ENCODE measurements at places on chromosomes 16 and 17.

- DNase-seq, result no peak
Measured at GRCh38 chr16:84176192-84177053, 10.4 kb downstream of the TAF1C start.

GRCh38 chr17:57927048-57927723, 28.0 kb downstream of the CUEDC1 start:
- DNase-seq, result peak; percentile 67

DNA sequence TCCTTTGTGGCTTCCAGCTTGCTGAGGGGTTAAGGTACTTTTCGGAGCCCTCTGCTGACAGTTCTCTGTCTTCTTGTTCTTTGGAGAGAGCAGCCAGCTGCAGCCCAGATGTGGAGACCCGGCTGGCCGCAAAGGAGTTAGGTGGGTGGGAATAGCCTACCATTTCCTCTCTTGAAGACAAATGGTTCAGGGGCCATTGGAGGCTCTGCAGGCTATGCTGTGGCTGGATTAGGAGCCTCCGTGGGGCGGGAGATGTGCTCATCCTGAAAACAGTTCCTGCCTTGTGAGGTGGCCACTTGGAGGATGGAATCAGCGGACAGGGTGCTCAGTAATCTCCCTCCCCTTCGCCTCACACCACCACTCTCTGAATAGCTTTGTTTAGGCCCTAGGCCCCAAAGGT, 30.3 kb downstream of the MEOX1 start:
- no peak for DNase-seq

DNA sequence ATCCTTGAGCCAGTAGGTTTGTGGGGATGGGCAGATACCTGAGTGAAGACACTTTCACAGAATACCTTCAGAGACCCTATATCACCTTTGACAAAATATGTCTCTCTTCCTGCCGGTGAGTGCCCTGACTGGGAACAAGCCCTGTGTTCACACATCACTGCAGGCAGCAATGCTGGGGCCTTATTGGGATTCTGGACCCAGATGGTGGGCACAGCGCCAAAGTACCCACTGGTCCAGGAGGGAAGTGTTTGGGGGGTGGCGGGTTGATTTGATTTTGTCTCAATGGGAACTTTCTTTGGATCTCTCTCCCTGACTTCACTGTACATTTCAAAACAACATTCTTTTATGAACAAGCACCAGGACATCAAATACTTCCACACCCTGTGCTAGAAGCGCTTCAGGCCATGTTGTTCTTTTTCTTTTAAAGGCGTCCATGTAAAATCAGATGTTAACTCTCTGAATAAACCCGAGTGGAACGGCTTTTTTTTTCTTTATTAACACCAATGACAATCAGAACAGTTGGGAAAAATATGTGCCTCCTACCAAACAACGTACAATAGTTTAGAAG, 62.4 kb upstream of the AKTIP start:
- DNase-seq, result no peak

DNA sequence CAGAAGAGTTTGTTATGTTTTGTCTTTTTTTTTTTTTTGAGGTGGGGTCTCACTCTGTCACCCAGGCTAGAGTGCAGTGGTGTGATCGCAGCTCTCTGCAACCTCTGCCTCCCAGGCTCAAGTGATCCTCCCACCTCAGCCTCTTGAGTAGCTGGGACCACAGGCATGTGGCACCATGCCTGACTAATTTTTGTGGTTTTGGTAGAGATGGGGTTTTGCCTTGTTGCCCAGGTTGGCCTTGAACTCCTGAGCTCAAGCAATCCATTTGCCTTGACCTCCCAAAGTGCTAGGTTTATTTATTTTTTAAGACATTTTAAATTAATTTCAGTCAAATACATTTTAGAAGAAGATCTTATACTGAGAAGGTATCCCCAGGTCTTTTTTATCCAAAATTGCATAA, 366.7 kb downstream of the KCNJ2 start:
- DNase-seq, result no peak

DNA sequence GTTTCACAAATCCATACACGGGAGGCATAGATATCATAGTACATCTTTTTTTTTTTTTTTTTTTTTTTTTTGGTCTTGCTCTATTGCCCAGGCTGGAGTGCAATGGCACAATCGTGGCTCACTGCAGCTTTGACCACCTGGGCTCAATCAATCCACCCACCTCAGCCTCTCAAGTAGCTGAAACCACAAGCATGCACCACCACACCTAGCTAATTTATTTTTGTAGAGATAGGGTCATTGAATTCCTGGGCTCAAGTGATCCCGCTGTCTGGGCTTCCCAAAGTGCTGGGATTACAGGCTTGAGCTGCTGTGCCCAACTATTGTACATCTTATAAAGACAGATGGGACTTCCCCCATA, 3.5 kb upstream of the RAPGEFL1 start:
- DNase-seq, result no peak

DNA sequence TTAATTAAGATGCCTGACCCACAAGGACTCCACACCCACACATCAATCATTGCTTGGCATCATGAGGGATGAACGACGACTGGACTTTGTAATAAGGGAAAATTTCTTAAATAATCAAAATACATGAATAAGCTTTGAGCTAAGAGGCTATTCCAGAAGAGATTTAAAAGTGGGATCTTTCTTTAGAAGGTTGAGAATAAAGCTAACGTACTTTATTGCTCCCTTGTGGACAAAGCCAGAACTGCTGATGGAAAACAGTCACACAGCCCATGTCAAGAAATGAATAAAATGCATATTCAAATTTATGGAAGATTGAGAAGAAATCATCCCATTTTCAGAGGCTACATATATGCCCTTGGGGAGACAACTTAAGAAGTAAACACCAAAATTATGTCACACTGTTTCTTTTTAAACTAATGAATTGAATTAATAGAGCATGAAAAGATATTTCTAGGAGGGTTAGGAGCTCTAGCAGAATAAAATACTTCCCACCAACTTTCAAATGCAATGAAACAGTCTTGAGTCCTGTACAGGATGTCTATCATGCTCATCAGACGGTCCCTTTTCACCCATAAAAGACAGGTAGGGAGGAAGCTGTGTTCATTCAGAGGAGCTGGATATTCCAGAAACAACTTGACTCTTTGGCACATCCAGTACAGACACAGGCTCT, 60.2 kb upstream of the PHOSPHO1 start:
- peak; percentile 9 for DNase-seq

GRCh38 chr16:79673635-79674034, 73.1 kb upstream of the MAF start:
- DNase-seq, result no peak

- DNase-seq, result no peak
Measured at GRCh38 chr17:45235416-45236281, 14.0 kb downstream of the FMNL1 start.

DNA sequence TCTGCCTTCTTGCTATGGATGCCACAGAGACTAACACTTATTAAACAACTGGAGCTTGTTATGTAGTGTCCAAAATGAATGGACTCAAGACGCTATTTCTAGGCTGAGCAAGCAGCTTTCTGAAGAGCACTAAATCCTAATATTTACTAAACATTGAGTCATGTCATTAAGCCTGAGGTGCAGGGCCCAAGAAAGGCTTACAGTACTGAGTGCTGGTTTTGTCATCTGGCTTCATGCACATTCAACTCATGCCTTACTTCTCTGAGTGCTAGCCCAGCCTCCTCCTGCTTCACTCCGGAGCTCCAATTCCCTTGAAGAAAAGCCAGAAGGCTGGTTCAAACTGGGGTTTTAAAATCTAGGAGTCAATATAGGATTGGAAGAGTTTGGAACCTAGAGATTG, 363.3 kb upstream of the CDH5 start:
- no peak for DNase-seq

DNA sequence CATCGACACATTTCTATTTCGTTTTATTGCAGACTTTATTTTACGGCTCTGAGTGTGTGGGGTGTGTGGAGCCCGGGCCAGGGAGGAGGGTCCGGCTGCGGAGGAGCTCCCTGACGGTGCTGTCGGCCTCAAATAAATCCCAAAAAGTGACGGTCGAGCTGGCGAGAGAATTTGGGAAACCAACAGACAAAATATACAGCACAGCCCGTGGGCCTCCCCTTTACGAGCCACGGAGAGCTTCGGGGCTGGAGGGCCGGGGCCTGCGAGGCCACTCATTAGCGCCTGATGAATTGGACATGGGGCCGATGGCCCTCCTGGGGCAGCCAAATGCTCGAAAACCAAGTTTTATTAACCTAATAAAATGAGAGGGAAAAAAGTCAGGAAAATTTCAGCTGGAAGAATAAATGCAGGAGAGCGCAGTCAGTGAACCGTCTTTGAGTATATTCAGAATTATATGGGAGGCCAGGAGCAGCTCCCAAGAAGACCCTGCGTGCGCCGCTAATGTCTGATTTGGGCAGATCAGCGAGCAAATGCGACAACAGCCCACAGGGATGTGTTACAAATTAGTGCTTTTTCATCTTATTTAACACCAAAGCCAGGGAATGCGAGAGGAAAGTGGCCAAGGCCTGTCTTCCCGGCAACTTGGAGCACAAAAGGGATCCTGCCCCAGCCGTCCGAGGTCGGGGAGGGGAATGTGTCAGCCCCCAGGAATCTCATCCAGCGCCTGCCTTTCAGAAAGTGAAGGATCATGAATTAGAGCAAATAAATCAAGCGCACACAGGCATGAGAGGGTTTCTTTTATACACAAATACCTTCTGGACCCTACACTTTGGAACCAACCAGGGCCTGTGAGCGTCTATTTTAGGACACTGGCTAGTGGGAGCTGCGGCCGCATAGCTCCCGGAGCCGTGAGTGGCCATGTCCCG, 249.1 kb downstream of the C16orf95 start:
- DNase-seq, result no peak

DNA sequence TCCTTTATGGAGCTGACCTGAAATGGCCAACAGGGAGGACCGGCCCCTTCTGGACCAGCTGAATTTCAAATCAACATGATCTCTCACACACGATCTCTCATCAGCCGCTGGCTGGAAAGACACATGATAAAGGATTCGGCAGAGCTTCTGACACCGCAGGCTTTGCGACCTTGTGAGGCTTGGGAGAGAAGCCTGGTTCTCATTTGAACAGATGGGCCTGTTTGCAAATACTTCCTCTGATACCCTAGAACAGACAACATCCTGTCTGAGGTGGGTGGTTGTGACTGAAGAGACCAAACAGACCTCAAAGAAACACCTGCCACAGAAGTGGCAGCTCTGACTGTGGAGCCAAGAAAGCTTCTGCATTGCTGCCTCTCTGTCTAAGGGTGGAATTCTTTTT, 77.9 kb upstream of the SDK2 start:
- DNase-seq, result no peak

DNA sequence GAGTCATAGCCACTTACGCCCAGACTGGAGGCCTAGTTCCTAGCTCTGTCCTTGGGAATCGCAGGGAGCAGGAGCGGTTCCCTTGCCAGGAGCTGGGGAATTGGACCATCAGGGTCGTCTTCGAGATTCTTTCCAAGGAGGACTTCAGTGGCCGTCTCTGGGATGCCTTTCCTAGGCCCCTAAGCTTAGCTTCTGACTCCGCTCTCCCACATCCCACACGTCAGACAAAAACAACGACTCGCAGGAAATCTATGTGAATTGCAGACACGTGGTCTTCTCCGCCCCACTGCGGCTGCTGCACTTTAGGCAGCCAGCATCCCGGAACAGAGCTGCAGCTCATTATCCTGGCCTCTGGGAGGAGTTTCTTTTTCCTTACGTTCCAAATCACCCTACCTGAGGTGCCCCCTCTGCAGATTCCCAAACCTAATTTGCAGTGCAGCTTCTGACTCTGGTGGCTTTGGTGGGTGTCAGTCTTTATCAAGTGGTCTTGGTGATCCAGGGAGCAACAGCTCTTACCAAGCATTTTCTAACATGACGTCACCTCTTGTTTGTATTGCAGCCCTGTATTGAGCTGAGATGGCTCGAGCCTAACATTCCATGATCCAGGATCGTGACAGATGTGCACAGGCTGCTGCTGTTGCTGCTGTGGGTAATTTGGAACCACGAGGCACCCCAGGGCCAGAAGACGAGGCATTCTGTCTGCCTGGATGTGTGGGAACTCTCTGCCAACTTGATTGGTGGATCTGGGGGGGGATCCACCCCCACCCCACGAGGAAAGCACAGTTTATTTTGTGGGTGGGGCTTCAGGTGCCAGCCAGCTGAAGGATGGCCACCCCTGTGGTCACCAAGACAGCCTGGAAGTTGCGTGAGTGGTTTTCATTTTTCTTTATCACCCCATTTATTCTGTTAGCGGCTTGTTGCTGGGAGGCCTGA, 1.1 kb downstream of the KATNB1 start:
- no peak for DNase-seq

DNA sequence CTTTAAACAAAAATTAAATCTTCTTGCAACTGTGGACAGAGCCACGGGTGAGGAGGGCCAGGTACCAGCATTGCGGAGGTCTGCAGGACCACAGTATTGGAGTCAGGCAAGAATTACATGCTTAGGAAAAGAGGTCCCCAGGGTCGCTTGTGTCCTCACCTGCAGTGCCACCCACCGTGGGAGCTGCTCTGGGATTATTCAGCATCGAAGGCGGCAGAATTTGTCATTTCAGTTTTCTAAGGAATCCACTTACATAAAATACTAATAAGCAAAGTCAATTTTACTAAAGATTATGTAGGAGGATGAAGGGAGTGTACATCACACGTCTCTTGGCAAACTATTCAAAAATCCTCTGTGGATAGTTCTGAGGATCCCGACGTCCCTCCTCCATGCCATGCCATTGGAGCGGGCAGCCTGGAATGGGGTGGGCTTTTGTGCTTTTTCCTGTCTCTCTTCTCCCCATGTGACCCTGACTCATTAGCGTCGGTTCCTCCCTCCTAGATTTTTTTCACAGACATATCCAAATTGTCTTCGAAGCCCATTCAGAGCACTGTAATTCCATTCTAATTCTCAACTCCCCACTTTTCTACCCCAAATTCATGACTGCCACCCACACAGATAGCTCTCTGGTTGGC, 3.0 kb upstream of the PIK3R6 start:
- DNase-seq, result no peak

GRCh38 chr17:35052241-35052610, 11.3 kb downstream of the RFFL start:
- no peak for DNase-seq

- DNase-seq, result no peak
Measured at GRCh38 chr17:42797067-42798007, 1.2 kb downstream of the COA3 start.

DNA sequence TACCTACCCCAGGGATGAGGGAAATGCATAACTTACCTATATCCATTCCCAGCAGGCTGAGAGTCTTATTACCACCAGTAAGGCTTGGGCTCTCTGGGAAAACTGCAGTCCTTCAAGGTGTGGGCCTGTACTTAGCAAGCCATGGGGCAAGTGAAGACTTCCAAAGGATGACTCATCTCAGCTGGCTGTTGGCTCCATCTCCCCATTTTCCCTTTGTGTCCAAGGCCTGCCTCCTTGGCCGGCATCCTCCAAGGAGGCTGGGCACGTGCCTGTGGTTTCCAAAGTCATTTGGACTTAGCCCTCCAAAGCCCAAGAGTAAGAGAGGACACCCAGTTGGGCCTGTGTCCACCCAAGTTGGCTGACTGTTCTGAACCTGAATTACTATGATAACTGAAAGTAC, 89.8 kb downstream of the TMEM100 start:
- no peak for DNase-seq

GRCh38 chr17:49971848-49972485, 3.0 kb downstream of the DLX4 start:
- no peak for DNase-seq

DNA sequence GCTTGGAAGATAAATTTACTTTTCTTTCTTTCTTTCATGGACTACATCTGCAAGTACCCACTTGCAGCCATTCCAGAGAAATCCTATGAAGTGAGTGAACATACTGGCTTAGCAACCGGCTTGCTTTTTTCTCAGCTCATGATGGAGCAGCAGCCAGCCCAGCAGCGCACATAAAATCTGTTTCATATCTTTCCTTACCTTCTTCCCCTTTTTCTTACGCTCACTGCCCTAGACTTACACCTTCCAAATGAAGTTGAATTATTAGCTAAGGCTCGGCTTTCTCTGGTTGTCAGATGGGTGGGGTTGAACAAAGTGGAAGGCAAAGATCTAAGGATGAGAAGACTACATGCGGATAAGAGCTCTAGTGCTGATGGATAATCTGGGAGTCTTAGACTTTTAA, 13.9 kb upstream of the ABCA8 start:
- no peak for DNase-seq
